Endothelial cell (in vitro differentiated cells): ENCODE measurements at places on chromosomes 12 and 14. TPM values are rescaled to one million over a fixed set of nuclear protein-coding genes. Genes with fewer than 3 reads are reported as not detected.

- DNase-seq: no peak
Observed at GRCh38 chr14:64442300-64442988, 22.9 kb upstream of the AKAP5 start.

DNA sequence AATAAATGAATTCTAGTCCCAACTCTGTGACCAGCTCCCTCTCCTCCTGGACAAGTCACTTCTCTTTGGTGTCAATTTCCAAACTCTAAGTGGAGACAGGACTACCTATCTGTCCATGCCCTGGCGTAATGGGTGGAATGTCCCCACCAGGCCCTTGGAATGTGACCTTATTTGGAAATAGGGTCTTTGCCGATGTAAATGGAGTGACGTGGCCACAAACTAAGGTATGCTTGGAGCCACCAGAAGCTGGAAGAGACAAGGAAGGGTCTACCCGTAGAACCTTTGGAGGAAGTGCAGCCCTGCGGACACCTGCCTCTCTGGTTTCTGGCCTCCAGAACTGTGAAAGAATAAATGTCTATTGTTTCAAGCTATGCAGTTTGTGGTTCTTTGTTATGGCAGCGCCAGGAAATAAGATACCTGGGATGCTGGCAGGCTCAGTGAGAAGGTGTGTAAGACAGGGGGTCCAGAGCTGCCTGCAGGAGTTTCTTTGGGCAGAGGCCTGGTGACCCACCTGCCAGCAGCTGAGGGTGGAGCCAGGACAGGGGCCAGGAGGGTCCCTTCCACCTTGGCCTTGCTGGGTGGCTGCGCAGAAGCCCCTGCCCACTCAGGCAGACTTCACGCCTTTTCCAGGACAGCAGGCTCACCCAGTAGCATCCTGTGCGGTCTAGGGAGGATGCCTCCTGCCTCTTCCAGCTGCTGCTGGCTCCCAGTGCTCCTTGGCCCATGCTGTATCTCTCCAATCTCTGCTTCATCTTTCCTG is 45.8 kb downstream of the ARL6IP4 start:
- DNase-seq: no peak

- DNase-seq: peak; percentile 97
Observed at GRCh38 chr14:91303091-91303923, 58.8 kb upstream of the GPR68 start.

- DNase-seq: no peak
Observed at GRCh38 chr12:103668520-103668919, 81.4 kb downstream of the STAB2 start.

- DNase-seq: peak; percentile 53
Observed at GRCh38 chr12:54417712-54418440, 1.2 kb downstream of the ITGA5 start.

- DNase-seq: no peak
Observed at GRCh38 chr12:65858831-65859230, 34.5 kb downstream of the HMGA2 start.

DNA sequence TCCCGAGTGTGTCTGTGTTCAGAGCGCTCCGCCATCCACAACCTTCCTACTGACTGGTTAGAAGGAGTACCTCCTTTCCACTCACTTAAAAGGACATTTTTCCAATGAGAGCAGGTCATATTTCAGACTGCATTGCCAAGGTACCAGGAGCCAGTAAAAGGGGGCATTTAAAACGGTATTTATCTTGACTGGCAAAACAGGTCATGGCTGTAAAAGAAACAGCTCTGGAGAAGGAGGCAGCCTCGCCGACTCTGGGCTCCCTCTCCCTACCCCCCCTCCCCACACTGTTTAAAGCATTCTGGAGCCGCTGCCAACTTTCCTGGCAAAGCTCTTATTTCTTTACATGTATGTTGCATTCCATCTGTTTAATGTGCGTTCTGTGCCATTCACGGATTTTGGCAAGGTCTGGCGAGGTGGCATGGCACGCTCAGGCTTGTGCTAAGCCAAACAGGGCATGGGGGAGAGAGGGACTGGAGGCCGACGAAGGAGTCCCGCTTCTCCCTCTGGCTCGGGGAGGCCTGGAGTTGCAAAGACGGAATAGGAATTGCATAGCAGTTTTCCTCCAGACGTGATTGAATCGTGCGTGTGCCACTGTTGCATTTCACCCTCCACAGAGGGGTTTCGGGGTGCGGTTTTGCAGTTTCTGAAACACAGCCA is 41.2 kb upstream of the MED13L start:
- no peak for DNase-seq

- no peak for DNase-seq
Observed at GRCh38 chr12:21677622-21678277, 20.1 kb upstream of the LDHB start.

Gene TMEM253
- total RNA-seq: 0.90 TPM

Gene FAM181A
- total RNA-seq: not detected

Gene NEUROD4
- not detected for total RNA-seq

Gene PLEKHG7
- total RNA-seq: not detected

Gene GPR33
- not detected for total RNA-seq

Gene CBX5
- 173 TPM for total RNA-seq

Gene CISTR
- 1.4 TPM for total RNA-seq
